ENCODE measurements at places on chromosomes 3 and 15.

- DNase-seq = no peak
These were observed 457.1 kb downstream of the MFSD1 start for GRCh38 chr3:159258934-159259333.

- DNase-seq = no peak
These were observed 53.2 kb downstream of the CCDC54 start for GRCh38 chr3:107430214-107430995.

DNA sequence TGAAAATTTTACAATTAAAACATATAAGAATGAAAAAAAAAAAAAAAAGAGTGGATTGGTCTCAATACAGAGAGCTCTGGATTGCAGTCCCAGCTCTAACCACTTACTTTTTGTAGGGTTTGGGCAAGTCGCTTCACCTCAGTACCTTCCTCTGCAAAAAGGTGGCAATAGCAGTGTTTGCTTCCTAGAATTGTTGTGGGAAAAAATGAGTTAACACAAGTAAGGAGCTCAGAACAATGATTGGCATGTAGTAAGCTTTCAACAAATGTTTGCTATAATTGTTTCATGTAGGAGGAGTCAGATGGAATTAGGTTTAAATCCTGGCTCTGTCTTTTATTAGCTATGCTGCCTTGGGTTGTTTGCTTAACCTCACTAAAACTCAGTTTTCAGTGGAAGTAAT lies 425.2 kb upstream of the TBL1XR1 start:
- DNase-seq = no peak

DNA sequence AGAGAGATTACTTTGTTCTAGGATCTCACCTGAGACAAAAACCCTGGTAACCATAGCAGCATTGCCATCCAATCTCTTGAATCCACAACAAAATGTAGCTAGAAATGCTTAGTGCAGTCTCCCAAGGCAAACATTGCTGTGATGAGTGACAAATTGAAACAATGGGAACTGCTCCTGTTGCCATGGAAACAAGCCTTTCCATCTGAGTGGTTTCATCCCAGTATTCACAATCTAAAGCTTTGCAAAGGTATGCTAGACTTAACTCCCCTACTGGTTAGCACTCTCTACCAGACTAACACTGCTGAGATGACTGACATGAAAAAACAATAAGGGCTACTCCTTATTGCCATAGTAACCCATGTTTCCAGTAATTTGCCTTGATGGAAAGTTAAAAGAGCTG lies 172.6 kb upstream of the CNTN3 start:
- no peak for DNase-seq

GRCh38 chr3:123386477-123387040 lies 62.3 kb downstream of the ADCY5 start:
- peak; percentile 84 for DNase-seq

DNA sequence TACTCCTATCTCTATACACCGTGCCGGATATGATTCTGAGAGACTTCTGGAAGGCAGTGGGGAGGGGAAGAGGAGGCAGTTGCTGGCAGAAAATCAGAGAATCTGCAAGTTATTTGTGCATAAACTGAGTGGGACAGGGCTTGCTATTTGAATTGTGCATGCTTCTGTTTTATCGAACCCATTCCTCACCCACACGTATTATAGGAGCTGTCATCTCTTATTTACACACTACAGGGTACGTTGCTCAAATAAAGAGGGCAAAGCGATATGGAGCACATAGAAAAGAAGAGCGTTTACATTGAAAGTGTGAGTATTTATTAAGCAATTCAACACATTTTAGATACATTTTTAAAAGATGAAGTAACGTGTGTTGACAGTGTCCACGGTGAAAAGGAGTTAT lies 191.6 kb downstream of the CPNE4 start:
- DNase-seq = no peak

GRCh38 chr3:42802876-42803413 lies 1.3 kb downstream of the HIGD1A start:
- no peak for DNase-seq

DNA sequence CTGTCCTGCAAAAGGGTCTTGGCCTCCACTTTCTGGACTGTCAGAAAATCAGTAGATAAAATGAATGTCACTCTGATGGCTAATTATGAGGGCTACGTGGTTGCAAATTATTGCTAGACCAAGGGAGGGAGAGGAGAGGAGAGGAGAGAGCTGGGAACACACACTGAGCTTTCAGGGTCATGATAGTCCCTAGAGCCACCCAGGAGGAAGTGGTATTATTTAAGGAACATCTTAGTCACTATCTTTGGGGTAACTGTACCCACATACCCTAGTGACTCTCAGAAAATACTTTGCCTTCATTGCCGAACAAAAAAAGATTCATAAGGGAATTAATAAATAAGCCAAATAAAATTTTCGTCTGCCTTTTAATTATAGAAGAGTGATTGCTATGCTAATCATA lies 642.3 kb upstream of the CFAP20DC start:
- no peak for DNase-seq

DNA sequence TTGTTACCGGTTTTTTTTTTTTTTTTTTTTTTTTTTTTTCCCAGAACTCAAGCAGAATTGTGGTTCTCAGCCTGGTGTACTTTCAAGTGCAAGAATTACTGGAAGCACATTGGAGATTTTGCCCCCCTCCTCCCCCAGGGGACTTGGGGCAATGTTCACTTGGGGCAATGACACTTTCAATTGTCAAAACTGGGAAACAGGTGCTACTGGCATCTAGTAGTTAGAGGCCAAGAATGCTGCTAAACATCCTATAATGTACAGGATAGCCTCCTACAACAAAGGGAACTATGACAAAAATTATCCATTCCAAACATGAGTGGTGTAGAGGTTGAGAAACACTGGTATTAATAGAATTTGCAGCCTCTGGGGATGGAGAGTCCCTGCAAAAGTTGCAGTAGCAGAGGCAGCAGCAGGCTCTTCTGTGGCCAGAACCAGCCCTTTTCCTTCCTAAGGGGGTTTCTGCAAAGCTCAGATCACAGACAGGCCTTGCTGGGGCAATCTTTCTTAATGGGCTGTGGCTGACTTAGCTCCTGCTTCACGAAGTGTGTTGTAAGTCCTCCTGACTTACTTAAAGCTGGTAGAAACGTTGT lies 144.3 kb upstream of the MRPS22 start:
- DNase-seq = peak; percentile 13

- DNase-seq = no peak
These were observed 26.4 kb downstream of the SLC9A9 start for GRCh38 chr3:143821862-143822261.

DNA sequence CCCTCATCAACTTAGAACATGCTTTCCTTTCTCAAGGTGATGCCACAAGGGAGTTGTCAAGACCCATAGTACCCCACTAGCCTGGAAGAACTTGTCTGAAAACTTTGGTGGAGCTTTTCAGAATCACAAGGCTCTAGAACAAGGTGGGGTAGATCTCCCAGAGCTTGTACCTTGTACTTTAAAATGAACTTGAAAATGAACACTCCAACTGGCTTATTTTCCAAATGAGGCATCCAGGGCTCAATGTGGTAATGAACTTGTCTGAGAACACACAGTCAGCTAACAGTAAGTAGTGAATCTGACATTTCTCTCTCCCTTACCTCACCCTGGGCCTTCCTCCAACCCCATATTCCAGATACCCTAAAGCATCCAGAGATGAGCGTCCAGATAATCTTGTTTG lies 81.8 kb upstream of the THBS1 start:
- DNase-seq = no peak

DNA sequence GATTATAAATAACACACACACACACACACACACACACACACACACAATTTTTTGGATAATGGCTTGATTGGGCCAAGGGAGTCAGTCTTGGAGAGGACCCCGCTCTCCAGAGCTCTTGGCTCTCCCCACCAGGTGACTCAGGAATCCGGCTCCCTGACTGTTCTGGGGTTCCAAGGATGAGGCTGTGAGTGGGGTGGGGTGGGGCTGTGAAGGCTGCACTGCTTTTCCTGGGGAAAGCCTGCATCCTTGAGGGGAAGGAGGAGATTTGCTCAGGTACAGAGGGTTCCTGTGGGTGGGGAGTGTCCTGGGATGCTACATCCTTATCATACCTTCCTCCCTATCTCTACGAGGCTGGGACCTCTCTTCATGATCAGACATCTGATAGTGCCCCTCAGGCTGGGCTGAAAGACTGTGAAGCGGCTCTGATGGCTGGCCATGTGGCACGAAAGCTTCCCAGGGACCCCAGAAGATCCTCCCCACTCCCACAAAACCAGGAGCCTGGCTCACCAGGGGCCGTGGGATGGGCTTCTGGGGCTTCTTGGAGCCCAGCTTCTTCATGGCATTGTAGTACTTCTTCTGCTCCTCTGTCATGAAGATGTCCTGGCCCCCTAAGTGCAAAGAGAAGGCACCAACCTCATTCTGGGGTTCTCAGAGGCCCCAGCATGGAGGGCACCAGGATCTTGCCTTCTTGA lies 59.2 kb downstream of the EXOG start:
- DNase-seq = no peak

GRCh38 chr15:40091861-40092255 lies 16.8 kb downstream of the BMF start:
- no peak for DNase-seq

GRCh38 chr3:55484801-55485791 lies 2.0 kb downstream of the WNT5A start:
- peak; percentile 77 for DNase-seq

- DNase-seq = peak; percentile 48
These were observed 21.1 kb downstream of the MAPK6 start for GRCh38 chr15:52039925-52040781.

DNA sequence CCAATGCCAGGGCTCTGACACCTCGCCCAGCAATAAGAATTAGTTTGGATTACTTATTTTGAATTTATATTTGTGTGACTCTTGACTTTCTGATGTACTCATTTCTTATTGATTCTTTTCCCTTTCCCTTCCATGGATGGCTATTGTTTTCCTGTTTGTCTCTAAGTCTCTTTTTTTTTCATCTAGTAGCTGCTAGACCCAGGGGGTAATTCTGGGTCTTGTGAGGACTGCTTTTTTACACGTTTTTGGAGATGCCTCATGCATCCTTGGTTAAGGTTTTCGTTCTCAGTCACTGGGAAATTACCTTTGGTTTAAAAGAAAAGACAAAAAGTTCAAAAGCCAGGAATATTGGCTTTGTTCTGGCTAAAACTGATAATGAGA lies 70.2 kb upstream of the STRIT1 start:
- no peak for DNase-seq

DNA sequence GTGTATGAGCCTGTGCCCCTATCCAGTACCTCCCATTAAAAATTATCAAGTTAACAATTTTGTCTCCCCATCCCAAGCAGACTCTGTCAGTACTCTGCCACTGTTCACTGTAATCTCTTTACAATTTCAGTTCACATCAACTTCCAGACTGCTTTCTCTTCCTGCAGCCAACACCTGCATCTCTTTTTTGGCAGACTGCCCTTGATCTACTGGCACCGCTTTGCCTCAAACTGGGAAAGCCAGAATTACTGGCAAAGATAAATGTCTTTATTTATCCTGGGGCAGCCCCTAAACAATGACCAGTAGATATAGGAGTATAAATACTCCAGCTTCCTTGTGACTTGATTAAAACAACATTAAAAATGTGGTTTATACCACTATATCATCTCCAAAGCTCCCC lies 494.1 kb downstream of the ZNF385D start:
- peak; percentile 69 for DNase-seq

DNA sequence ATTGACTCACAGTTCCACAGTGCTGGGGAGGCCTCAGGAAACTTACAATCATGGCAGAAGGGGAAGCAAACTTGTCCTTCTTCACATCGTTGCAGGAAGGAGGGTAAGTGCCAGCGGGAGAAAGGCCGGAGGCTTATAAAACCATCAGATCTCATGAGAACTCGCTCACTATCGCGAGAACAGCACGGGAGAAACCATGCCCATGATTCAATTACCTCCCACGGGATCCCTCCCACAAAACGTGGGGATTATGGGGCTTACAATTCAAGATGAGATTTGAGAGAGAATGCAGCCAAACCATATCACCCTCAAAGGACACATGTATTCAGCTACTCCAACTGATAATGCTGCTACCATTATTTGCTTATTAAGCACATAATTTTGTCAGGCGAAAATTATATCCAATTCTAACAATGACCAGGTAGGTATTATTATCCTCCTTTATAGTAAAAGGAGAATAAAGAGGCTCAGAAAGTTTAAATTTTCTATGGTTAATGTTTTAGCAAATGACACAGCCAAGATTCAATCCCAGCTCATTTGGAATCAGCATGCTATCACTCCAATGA lies 327.2 kb upstream of the CDIN1 start:
- DNase-seq = no peak

DNA sequence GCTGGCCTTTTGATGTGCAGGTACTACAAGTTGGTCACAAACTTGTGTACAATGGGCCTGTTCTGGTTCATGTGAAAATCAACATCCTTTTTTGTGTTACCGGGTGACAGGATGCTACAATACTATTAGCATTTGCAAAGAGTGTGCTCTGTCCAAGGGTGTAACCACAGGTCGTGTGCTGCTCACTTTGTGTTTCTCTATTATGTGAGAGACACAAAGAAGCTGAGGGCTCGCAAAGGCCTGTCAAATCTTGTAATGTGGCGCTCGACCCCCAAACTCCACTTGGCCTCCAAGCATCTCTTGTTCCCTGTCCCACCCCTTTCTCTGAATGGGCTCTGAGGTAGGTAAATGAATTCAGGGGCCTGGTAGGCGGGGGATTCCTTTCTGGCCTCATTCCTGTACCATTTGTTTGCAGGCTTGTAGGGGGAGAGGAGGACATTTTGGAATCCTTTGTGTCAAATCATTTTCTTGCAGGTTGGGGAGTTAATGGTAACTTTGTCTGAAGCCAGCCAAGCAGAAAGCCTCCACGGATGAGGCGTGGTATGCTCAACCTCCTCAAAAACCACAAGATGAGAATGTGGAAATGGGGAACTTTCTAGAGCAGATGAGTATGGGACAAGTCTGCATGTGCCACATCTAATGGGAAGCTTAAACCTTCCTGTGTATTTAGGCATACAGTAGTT lies 109.1 kb downstream of the OPA1 start:
- no peak for DNase-seq

DNA sequence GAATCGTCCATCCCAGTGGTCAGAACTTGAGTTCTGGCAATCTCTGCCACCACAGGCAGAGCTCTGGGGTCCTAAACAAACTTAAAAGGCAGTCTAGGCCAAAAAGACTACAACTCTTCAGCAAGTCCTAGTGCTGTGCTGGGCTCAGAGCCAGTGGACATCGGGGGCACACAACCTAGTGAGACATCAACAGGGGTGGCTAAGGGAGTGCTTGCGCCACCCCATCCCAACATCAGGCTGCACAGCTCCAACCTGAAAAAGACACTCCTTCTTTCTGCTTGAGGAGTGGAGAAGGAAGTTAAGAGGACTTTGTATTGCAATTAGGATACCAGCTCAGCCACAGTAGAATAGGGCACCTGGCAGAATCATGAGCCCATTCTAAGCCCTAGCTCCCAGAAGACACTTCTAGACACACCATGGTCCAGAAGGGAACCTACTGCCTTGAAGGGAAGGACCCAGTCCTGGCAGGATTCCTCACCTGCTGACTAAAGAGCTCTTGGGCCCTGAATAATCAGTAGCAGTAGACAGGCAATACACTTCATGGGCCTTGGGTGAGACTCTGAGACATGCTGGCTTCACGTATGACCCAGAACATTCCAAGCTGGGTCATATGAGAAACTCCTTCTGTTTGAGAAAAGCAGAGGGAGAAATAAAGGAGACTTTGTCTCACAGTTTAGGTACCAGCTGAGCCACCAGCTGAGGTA lies 72.0 kb downstream of the TFDP2 start:
- DNase-seq = no peak

GRCh38 chr15:68078365-68078764 lies 24.2 kb downstream of the PIAS1 start:
- no peak for DNase-seq
